ENCODE measurements at places on chromosomes 4 and X. TPM values are rescaled to one million over a fixed set of nuclear protein-coding genes. Genes with fewer than 3 reads are reported as not detected.

MAGEB1 gene
- not detected for total RNA-seq

CSAG2 gene
- not detected for total RNA-seq

CFI gene
- 7.4 TPM for total RNA-seq

TRPC3 gene
- 4.2 TPM for total RNA-seq

CT45A2 gene
- not detected for total RNA-seq

TAF7L gene
- 0.52 TPM for total RNA-seq

DUX4 gene
- not detected for total RNA-seq

CLCN3 gene
- 91.1 TPM for total RNA-seq

TAF9B gene
- 26.3 TPM for total RNA-seq

RTL9 gene
- total RNA-seq: 0.82 TPM

SAGE1 gene
- total RNA-seq: not detected

GLRA3 gene
- total RNA-seq: 10.5 TPM

DNAAF6 gene
- not detected for total RNA-seq

MAGEE2 gene
- total RNA-seq: 3.1 TPM

UNC5C gene
- 31.0 TPM for total RNA-seq

ACE2 gene
- not detected for total RNA-seq

CCDC149 gene
- total RNA-seq: 46.8 TPM

ERCC6L gene
- not detected for total RNA-seq

XAGE1A gene
- total RNA-seq: not detected

FGA gene
- not detected for total RNA-seq

OCRL gene
- 44.5 TPM for total RNA-seq

GABRQ gene
- 1.3 TPM for total RNA-seq

DCX gene
- total RNA-seq: 9.7 TPM

NRK gene
- 0.22 TPM for total RNA-seq

TBX22 gene
- not detected for total RNA-seq

TRIM2 gene
- 548 TPM for total RNA-seq

SLC16A2 gene
- 18.1 TPM for total RNA-seq

RTL3 gene
- not detected for total RNA-seq

ZNF518B gene
- total RNA-seq: 18.3 TPM

RASGEF1B gene
- total RNA-seq: 19.3 TPM

SHROOM2 gene
- 24.6 TPM for total RNA-seq

TCP11X1 gene
- total RNA-seq: not detected

CHM gene
- total RNA-seq: 38.5 TPM

CENPVL3 gene
- 1.2 TPM for total RNA-seq

SPIN3 gene
- total RNA-seq: 34.1 TPM

KLHL15 gene
- 10.4 TPM for total RNA-seq

ETDA gene
- not detected for total RNA-seq

INPP4B gene
- total RNA-seq: 27.4 TPM

HSD17B13 gene
- total RNA-seq: 1.0 TPM

TMSB15A gene
- total RNA-seq: not detected

BDH2 gene
- 32.4 TPM for total RNA-seq

TCEAL5 gene
- total RNA-seq: 38.0 TPM

FOXR2 gene
- not detected for total RNA-seq

HMX1 gene
- 1.7 TPM for total RNA-seq

ZNF827 gene
- 29.6 TPM for total RNA-seq

HSFX3 gene
- total RNA-seq: not detected
